KG1 (cell line): ENCODE measurements at places on chromosomes 1 and 21.
A peak's percentile ranks its signal among the peaks of the same experiment; 100 is the strongest.

GRCh38 chr1:155744711-155745283 lies 55.9 kb downstream of the DAP3 start:
- DNase-seq = no peak

- DNase-seq = no peak
These were observed 25.0 kb upstream of the CCDC27 start for GRCh38 chr1:3727042-3727824.

GRCh38 chr1:179351281-179351680 lies 14.5 kb upstream of the AXDND1 start:
- DNase-seq = no peak

DNA sequence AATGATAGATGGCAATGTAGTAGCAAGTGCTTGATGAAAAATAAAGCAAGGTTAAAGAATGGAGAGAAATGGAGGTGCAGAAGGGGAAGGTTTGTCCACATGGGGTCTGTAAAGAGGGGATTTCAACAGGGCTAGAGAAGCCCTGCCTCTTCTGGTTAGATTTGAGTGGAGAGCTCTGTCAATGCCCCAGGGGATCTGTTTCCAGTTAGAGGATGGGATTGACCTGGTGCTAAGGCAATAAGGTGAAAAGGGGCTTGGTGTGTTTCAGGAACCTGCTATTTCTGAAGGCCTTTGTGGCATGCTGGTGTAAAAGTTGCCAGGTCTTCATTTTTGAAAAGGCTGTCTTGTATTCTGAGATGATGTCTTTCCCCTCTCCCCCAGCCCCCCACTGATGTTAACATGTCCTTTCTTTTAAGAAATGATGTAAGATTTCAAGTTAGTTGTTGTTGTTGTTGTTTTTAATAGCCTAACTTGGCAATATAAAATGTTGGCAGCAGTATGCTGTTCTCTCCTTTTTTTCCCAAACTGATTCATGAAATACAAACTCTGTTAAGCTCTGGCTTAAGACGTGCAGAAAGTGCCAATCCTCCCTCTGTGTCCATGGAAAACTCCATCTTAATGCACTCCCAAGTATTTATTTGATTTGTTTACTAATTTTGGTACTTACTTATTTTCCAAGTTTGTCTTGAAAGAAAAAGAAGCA lies 370.3 kb upstream of the ADGRL2 start:
- DNase-seq = no peak

DNA sequence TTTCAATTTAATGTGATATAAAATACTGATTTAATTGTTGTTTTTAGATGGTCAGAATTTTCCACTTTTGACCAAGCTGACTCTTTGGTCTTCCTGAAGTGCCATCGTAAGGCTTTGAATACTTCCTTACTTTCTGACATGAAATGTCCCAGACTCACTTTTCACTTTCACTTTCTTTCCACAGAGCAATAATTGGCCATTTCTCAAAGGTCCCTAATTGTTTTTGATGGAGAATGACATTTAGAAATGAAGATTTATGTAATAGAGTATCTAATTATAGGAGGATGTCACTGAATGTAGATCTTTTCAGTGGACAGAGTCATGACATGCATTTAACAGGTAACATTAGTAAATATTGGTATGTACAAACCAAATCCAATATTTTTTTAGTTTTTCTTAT lies 1141.6 kb downstream of the KCNT2 start:
- no peak for DNase-seq

DNA sequence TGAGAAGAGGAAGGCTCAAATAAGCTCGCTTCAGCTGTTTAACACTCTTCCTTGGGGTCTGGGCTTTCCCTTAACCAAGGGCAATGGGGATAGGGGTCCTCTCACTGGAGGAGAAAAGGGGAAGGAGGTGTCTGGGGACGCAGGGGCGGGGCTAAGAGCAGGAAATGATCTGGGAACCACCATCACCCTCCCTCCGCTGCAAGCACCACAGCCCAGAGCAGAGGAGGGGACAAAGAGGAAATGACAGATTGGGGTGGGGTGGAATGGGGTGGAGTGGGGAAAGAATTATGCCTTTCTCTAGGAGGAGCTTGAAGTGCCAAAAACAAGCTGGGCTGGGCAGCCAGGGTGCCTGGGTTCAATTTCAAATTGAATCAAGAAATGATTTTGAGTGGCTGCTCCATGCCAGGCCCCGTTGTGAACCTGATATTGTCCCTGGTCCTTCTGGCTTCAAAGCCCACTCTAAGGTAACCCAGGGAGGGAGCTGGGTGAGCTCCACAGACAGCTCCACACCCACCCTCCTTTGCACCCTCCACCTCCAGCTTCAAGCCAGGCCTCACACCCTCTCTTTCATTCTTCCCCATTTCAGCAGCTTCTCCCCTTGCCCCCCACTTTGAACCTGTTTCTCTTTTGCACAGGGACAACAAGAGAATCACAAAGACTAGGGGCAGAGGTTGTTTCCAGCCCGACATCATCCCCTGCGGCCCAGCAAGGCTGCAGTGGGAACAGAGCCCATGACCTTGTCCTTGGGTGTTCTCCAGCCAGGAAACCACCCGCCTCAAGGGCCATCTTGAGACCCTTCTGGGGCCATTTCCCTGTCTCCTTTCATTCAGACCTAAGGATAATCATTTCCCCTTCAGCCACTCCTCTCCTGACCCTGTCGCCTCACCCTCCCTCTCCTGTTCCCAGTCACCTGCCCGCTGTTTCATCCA lies 1.1 kb downstream of the ARHGAP30 start:
- peak; percentile 84 for DNase-seq

GRCh38 chr1:204198348-204199340 lies 2.4 kb upstream of the KISS1 start:
- no peak for DNase-seq
